ENCODE measurements at places on chromosomes 3 and 15.

DNA sequence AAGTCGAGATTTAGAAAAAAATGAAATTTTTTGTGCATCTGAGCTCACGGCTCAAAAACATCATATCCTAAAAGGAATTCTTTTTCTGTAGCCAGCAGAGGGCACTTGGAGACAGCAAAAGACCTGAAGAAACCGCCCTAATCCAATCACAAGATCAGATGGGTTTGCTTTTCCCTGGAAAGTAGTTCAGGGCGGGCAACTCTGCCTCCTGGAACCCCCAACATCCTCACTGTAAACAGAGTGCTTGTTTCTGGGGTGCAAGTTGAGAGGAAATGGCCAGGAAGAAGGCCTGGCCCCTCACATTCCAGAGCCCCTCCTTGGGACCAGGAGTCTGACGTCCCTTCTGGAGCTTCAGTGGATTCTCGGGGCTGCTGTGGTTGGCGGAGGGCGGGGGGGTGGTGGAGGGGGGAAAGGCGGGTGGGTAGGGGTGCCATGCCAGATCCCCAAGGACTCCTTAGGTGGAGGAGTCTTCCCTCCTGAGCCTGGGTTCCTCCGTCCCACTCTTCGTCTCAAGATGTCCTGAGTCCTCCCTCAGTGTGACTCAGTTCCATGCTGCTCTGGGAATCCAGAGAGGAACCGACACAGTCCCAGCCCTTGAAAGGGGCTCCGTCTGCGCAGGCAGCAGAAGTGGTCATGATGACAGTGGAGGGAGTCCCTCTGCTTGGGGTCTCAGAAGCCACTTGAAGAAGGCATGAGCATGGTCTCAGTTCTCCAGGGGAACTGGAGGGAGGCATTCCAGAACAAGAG is 35.9 kb downstream of the CCK start:
- no peak for DNase-seq

DNA sequence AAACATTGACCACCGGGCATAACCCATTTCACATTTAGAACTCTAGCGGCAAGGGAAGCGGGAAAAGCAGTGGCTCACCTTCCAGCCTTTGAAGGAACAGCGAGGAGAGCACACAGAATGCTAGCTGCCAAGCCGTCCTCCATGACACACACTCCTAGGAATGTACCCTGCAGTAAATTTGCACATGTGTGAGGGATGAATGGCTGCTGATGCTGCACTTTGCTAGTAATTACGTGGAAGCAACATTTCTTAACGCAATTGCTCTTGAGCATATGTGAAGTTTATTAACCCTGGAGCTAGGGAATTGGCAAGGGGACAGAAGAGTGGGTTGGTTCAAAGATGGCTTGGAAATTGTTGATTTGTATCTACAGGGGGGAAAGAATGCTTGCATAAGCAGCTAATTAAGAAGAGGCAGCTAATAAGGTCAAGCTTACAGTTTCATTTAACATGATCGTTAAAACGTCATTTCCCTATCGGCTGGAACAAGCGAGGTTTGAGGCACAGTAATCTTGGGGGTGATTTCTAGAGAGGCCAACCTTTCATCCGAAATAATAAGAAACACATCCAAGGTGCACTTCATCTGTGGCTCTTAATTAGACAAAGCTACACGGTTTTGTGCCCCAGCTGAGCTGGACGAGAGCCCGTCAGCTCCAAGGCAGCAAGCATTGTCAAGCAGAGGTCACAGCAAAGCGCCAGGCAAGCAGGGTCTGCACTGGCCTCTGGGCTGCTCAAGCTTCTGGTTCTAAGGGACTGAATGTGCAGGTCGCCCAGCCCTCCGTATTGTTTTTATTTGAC is 123.4 kb downstream of the CHSY1 start:
- DNase-seq, result no peak

DNA sequence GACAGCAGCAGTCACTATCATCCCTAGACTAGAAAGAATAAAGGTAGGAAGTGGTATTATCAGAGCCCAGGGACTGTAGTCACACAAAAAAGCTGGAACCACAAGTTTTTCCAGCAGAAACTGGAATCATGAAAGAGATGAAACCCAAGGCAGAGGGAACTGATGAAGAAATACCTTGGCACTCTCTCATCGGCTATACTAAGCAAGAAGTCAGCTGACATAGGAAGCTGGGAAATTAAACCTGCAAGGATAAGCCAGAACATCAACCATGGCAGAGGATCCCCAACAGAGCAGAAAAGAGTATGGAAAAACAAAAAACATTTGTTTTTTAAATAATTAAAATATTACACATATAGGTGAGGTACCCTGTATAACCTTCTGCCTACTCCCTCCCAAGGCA is 86.5 kb downstream of the AQR start:
- DNase-seq, result no peak

DNA sequence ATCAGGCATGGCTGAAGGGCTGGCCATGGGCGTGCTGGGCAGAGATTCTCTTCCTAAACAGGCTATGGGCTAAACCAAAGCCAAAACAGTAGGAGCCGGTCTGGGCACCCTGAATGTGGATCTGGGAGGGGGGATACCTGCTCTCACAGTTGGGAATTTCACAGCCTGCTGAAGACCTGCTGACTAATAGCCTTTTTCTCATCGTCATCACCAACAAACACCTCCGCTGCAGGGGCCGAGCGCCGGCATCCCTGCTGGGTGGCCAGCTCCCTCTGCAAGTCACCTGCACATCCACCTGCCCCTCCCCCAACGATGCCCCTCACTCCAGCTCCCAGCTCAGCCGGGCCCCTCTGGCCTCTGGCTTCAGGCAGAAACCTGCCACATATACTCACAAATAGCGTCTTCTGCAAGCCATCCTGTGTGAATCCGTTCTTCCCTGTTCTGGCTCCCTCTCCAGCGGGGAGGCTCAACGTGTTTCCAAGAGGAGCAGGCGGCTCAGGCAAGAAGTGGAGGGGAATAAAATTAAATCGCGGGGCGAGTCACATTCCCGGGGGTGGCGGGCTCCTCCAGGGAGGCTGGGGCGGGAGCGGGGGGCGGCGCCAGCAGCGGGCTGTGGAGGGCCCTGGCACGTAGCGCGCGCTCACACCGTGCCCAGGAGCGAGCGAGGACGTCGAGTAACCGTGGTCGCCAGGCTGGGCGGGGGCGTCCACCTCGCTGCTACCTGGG is 466 bp downstream of the IQSEC1 start:
- no peak for DNase-seq

- no peak for DNase-seq
Observed at GRCh38 chr3:41419809-41420208, 220.5 kb downstream of the CTNNB1 start.

GRCh38 chr3:4264040-4264439 is 39.1 kb upstream of the SETMAR start:
- DNase-seq, result no peak

DNA sequence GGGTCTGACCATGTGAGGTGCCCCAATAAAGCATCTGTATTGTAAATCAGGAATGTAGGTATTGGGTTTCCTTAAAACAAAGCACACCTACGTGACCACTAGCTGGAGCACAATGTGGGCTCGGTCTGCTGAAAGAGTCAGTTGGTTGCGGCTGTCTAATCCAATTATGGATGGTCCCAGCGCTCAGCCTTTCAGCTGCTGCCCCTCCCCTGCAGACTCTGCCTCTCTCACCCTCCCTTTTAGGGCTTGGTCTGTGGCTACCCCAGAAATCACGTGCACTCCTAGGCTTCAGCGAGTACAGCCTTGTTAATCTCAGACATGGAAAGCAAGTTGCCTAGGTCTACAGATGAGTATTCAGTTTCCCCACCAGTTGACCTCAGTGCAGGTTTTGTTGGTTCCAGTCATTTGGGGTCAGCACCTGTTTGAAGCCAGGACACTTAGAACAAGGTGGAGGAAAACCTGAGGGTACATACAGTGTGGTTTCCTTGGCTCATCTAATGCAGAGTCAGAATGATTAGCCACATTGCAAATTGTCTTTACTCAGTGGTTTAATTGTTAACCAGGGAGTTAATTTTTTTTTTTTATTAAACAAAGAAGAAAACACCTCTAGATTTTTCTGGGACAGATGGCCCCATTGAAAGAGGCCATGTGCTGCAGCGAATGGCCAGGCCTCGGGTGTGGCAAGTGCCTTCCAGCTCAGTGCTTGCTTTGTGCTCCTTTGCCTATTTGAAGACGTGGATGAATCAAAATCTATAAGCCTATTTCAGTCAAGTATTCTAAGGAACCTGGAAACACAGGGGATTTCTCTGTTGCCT is 137.7 kb downstream of the IGF1R start:
- no peak for DNase-seq

GRCh38 chr3:35184775-35185174 is 454.6 kb upstream of the ARPP21 start:
- no peak for DNase-seq

- no peak for DNase-seq
Observed at GRCh38 chr3:169931747-169932520, 20.6 kb downstream of the SAMD7 start.

DNA sequence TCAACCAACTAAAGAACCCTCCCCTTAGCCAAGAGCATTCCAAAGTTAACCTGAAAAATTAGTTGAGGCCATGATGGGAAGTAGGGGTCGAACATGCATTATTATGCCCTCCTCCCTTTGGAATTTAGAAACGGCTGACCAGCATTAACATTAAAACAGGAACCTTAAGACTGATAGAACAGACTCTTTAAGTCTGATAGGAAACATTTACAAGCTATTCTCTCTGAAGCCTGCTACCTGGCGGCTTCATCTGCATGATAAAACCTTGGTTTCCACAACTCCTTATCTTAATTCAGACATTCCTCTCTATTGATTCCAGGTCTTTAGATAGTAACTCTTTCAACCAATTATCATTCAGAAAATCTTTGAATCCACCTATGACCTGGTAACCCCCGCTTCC is 331.0 kb downstream of the CGGBP1 start:
- DNase-seq, result no peak

GRCh38 chr3:6281662-6282061 is 579.3 kb upstream of the GRM7 start:
- DNase-seq, result no peak

DNA sequence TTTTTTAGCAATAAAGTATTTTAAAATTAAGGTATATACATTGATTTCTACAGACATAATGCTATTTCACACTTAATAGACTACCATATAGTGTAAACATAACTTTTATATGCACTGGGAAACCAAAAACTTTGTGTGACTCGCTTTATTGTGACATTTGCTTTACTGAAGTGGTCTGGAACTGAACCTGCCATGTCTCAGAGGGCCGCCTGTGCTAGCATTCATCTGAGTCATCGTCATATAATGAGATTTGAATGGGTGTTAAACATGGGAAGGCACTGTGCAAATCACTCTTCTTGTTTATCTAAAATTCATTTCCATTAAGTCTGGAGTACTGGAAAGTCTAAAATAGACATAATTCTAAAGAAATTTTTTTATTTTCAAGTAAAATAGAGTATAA is 12.9 kb downstream of the EIF2AK4 start:
- DNase-seq, result no peak

DNA sequence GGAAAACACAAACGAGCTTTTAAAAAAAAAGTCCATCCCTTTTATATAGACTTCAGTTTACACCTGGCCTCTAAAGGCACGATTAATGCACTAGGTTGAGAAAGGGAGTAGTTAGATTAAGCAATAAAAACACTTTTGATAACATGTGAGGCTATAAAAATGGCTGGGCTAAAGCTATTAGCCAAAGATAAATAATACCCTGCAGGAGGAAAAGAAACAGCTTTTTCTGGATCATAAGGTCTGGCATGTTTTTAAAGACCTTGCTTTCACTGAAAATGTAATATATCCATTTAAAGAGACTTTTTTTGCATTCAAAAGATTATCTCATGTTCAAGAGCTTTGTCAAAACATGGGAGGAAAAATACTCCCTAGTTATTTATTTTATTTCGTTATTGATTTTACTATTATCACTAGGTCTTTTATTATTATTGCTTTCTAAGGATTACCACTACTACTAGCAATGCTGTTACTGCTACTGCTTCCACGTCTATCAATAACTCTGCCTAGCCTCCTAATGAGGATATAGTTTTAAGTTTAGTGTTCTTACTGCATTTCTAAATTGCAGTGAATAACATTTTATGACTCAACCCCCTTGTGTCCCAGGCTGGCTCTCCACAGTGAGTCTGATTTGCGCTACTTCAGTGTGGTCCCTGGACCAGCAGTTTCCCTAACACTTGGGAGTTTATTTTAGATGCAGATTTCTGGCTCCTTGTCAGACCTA is 93.4 kb downstream of the THRB start:
- no peak for DNase-seq

- DNase-seq, result no peak
Observed at GRCh38 chr3:184333190-184333589, 4.2 kb upstream of the FAM131A start.

DNA sequence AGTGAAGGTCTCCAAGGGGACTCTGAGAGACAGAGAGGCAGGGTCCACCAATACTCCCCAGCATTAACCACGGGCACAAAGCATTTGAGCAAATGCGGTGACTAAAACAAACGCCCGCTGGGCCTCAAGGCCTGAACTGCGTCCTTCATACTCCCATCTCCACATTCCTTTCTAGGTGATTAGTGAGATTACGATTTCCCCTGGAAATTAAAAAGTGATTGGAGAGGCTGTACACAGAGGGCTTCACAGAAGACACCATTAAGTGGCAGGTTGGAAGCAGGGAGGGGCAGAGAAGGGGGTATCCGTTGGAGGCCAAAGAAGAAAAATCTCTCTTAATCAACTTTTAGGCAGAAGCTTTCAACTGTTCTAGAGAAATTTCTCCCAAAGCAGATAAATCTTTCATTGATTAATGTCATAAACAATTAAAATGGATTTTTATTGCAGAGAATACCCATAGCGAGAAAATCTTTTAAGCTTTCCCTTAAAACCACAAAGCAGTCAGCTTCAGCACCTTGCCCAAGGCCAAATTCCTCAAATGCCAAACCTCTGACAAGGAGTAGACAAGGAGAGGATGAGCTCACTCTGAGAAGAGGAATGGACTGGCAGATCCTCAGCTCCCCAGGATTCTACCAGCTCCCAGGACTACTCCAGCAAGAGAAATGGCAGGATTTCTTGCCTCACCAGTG is 38.2 kb downstream of the MB21D2 start:
- DNase-seq, result no peak

DNA sequence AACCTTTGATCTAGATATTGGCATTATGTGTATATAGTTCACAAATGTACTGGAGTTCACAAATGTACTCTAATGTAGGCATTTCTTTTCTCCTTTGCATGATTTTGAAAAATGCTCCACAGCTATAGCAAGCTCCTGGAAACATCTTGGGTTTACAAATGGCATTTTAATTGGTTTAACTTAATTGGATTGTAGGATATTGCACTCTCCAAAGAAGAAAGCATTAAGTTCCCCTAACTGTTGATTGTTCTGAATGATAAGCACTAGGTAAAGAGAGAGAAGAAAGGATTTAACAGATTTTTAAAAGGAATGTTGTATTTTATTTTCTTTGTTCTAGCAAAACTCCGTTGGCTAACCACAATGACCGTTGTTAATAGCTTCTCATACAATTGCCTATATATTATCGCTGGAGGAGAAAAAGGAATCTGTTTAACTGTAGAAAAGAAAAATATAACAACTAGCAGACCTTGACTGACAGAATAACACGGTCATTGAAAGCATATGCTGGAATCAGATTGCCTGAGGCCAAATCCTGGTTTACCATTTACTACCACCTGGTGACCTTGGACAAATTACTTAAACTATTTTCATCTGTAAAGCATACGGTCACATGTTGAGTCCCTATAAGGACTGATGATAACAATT is 170.8 kb downstream of the PEX5L start:
- DNase-seq, result no peak

GRCh38 chr3:11195721-11196332 is 41.5 kb downstream of the HRH1 start:
- no peak for DNase-seq

Measured in activated CD4-positive, alpha-beta T cell treated with anti-CD3 and anti-CD28 coated beads for 24 hours (primary cell).